ENCODE measurements at places on chromosomes 6 and 20.

DNA sequence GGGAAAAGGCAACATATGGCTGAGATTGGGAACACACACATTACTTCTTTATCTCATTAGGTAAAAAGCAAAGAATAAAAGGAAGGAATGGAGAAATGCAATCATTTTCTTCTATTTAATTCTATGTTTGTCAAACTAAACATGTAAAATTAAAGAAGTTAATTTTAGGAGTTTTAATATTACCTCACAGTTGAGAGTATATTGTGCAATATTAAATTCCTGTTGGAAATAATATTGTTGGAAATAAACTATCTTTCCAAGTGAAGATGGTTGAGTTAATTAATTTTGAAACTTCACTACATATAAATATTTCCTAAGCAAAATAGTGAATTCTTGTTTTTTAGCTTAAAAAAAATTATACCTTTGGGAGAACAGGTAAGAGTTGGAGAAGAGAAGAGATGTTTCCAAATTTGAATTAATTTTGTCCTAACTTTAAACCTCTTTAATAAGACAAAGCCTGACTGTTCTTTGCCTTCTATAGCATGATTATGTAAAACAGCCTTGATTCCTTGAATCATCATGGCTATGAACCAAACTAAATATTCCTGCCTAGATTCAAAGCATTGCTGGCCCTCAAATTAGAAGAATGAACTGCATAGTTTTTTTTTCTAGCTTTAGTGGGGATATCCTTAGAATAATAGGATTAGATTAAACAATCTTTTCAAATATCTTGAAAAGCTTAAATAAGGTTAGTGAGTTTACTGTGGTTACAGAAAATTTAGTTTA is 1349.1 kb upstream of the ADGRB3 start:
- H3K4me3 ChIP-seq, result no peak overlapping the region
- H3K27ac ChIP-seq, result no peak overlapping the region
- H3K36me3 ChIP-seq, result no peaks in the 10 kb centered on the region
- DNase-seq, result no peak
- no peaks in the 10 kb centered on the region for H3K27me3 ChIP-seq

DNA sequence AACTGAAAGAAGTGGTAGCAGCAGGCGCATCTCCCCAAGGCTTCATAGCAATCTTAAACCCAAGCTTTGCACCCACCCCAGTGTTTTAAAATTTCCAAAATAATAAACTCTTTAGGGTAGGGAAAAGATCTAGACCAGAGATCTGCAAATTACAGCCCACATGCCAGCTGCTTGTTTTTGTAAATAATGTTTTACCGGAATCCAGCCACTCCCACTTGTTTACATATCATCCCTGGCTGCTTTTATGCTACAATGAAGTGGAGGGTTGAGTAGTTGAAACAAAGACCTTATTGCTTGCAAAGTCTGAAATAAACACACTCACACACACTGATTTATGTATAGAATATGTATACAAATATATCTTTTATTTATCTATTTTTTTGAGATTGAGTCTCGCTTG is 30.0 kb downstream of the SLX4IP start:
- H3K4me1 ChIP-seq, result peaks cover 21% of the 10 kb centered on the region
- no peak overlapping the region for H3K27ac ChIP-seq
- H3K27me3 ChIP-seq, result no peaks in the 10 kb centered on the region
- DNase-seq, result no peak
- peaks cover 25% of the 10 kb centered on the region for H3K36me3 ChIP-seq
- H3K4me3 ChIP-seq, result no peak overlapping the region

- H3K4me3 ChIP-seq, result no peak overlapping the region
- H3K27me3 ChIP-seq, result peaks cover 10% of the 10 kb centered on the region
- H3K36me3 ChIP-seq, result no peaks in the 10 kb centered on the region
- H3K4me1 ChIP-seq, result no peaks in the 10 kb centered on the region
Observed at GRCh38 chr6:46299253-46299652, 128.5 kb upstream of the ENPP5 start.

DNA sequence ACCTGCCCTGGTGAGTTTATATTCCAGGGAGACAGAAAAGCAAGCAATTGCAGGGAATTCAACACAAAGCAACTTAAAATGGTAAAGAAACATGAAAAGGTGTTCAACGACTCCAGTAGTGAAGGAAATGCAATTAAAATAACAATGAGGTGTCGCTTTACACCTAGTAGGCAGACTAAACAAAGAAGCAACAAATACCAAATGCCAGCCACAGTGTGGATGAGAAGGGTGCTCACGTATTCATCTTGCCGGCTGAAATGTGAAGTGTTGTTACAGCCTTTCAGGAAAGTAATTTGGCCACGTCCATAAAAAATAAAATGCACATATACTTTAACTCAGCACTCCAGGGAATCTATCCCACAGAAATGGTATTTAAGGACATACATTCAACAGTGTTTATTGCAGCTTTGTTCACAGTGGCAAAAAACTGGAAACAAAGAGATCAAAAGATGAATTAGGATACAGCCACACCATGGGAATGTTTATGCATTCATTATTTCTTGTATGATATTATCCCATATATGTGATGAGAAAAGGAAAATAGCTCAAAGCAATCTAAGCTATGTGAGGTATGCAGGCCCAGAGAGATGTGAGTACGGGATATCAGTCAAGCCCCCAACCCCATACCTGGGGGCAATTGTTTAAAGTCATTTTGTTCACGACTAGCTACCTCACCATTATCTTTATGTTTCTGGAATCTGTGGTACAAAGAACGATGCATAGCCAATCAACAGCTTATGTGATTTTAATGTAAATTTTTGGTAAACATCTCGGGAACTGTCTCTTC is 266.0 kb upstream of the SOX4 start:
- DNase-seq, result no peak
- H3K27ac ChIP-seq, result no peak overlapping the region
- no peak overlapping the region for H3K4me3 ChIP-seq
- H3K36me3 ChIP-seq, result no peaks in the 10 kb centered on the region
- no peaks in the 10 kb centered on the region for H3K27me3 ChIP-seq

DNA sequence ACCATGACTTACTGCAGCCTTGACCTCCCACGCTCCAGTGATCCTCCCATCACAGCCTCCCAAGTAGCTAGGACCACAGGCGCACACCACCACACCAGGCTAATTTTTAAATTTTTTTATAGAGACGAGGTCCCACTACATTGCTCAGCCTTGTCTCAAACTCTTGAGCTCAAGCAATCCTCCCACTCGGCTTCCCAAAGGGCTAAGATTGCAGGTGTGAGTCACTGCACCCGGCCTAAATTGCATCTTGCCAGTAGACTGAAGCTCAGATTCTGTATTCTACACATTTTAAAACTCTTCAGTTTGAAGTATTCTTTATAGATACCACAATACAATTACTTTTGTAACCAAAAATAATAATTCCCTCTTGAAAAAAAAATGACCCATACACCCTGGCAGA is 11.4 kb downstream of the NUDT3 start:
- DNase-seq, result no peak
- no peaks in the 10 kb centered on the region for H3K4me1 ChIP-seq
- H3K27ac ChIP-seq, result no peak overlapping the region
- H3K36me3 ChIP-seq, result peaks cover 1% of the 10 kb centered on the region

- no peaks in the 10 kb centered on the region for H3K36me3 ChIP-seq
- DNase-seq, result no peak
- H3K27ac ChIP-seq, result no peak overlapping the region
- no peaks in the 10 kb centered on the region for H3K4me1 ChIP-seq
- H3K27me3 ChIP-seq, result peaks cover 7% of the 10 kb centered on the region
Observed at GRCh38 chr6:1228754-1229191, 83.1 kb upstream of the FOXQ1 start.

- DNase-seq, result no peak
- no peak overlapping the region for H3K4me3 ChIP-seq
- H3K27me3 ChIP-seq, result peaks cover 7% of the 10 kb centered on the region
Observed at GRCh38 chr6:44603044-44603686, 215.7 kb downstream of the CDC5L start.

GRCh38 chr6:35018746-35019145 is 122.4 kb downstream of the TCP11 start:
- H3K27ac ChIP-seq, result no peak overlapping the region
- H3K27me3 ChIP-seq, result no peaks in the 10 kb centered on the region
- no peaks in the 10 kb centered on the region for H3K4me1 ChIP-seq
- H3K36me3 ChIP-seq, result no peaks in the 10 kb centered on the region

- no peaks in the 10 kb centered on the region for H3K36me3 ChIP-seq
- DNase-seq, result no peak
- H3K4me1 ChIP-seq, result no peaks in the 10 kb centered on the region
- no peak overlapping the region for H3K4me3 ChIP-seq
- H3K27ac ChIP-seq, result no peak overlapping the region
- peaks cover 10% of the 10 kb centered on the region for H3K27me3 ChIP-seq
Observed at GRCh38 chr6:155373276-155373675, 59.0 kb upstream of the TFB1M start.

- H3K4me3 ChIP-seq, result no peak overlapping the region
- H3K27ac ChIP-seq, result no peak overlapping the region
- H3K27me3 ChIP-seq, result peaks cover 56% of the 10 kb centered on the region
- H3K36me3 ChIP-seq, result no peaks in the 10 kb centered on the region
- DNase-seq, result no peak
Observed at GRCh38 chr20:564192-564591, 20.6 kb upstream of the CSNK2A1 start.

GRCh38 chr20:62500237-62500864 is 24.6 kb upstream of the GATA5 start:
- H3K4me3 ChIP-seq, result no peak overlapping the region
- peak; percentile 85 for DNase-seq

- no peak overlapping the region for H3K27ac ChIP-seq
- no peak overlapping the region for H3K4me3 ChIP-seq
- no peak for DNase-seq
Observed at GRCh38 chr6:87710090-87710489, 8.1 kb upstream of the AKIRIN2 start.

GRCh38 chr6:48614326-48614725 is 503.3 kb upstream of the PTCHD4 start:
- H3K27ac ChIP-seq, result no peak overlapping the region
- no peaks in the 10 kb centered on the region for H3K36me3 ChIP-seq
- no peak for DNase-seq
- no peaks in the 10 kb centered on the region for H3K27me3 ChIP-seq
- H3K4me3 ChIP-seq, result no peak overlapping the region

DNA sequence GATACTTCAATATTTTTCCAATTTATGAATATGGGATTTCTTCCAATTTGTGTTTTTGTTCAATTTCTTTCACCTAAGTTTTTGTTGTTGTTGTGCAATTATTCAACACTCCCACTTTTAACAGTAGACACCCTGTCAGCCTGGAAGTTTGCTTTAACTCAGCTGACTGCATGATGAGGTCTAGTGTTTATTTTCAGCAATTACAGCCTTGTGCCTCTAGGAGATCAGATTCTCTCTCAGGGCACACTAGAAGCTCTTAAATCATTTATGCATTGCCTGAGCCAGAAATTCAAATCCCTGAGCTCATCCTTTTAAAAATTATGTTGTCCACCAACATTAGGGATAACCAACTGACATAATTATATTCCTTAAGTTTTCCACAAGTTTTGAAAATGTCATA is 85.7 kb downstream of the MRAP2 start:
- DNase-seq, result no peak
- no peaks in the 10 kb centered on the region for H3K4me1 ChIP-seq
- no peaks in the 10 kb centered on the region for H3K27me3 ChIP-seq

GRCh38 chr6:159996087-159996622 is 27.3 kb downstream of the IGF2R start:
- H3K4me3 ChIP-seq, result no peak overlapping the region
- H3K36me3 ChIP-seq, result peaks cover 79% of the 10 kb centered on the region
- H3K4me1 ChIP-seq, result peaks cover 51% of the 10 kb centered on the region
- H3K27me3 ChIP-seq, result no peaks in the 10 kb centered on the region

DNA sequence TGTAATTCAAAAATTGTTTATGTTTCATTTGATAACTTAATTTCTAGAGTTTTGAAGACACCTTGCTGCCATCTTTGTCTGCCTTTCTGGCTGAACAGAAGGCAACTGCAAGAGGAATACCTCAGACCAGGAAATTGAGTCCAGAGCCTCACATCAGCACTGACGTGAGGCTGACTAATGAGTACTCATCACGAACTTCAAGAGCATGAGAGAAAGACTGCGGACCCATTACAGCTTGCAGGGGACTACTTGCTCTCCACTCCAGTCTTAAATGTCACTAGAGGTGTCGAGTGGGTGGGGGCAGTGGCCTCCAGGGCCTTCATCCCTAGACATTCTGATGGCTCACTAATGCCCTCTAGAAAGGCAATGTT is 109.5 kb upstream of the SSTR4 start:
- H3K4me1 ChIP-seq, result no peaks in the 10 kb centered on the region
- no peaks in the 10 kb centered on the region for H3K36me3 ChIP-seq

- no peaks in the 10 kb centered on the region for H3K36me3 ChIP-seq
- no peak for DNase-seq
- no peaks in the 10 kb centered on the region for H3K4me1 ChIP-seq
Observed at GRCh38 chr6:25669413-25669812, 17.4 kb downstream of the SCGN start.

DNA sequence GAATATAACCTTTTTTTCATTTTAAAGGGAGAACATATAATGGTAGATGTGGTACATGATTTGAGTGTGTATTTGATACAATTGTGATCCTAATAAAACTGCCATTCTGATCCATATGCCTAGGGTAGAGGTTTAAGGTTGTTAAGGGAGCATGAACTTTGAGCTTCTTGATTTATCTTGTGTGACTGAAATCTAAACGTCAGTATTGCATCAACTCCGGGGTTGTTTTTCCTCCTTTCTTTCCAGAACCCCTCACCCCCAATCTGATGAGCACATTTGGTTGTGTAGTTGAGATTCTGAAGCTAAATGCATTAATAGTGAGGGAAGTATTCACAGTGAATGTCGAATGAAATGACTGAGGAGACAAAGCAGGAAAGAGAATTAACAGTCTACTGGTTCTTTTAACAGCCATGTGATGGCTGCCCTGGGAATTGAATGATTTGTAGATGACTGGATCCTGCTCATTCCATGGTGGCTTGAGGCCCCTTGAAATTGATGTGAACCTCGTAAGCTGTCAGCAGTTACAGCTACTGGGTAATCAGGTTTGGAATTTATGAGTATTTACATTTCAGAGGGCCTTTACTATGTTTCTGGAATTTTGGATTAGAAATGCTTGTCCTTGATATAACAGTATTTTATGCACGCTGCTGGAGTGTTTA is 44.8 kb downstream of the FARS2 start:
- H3K4me1 ChIP-seq, result peaks cover 17% of the 10 kb centered on the region
- no peaks in the 10 kb centered on the region for H3K27me3 ChIP-seq
- H3K36me3 ChIP-seq, result no peaks in the 10 kb centered on the region

DNA sequence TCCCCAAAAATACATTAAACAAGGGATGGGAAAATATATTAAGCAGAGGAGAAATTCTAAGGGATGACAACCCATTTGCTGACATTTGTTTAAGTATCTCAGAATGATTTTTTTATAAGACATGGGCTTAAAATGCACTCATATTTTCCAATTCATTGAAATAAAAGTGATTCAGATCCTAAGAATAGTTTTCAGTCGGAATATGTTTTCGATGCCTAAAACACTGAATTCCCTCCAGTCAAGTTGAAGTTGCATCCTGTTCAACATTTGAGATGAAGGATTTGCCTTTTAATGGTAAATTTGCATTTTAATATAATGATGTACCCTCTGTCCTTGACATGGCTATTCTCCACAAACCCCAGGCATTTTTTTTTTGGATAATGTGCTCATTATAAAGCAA is 79.3 kb downstream of the PTCHD4 start:
- DNase-seq, result no peak
- no peak overlapping the region for H3K4me3 ChIP-seq
- no peaks in the 10 kb centered on the region for H3K27me3 ChIP-seq
- no peaks in the 10 kb centered on the region for H3K36me3 ChIP-seq
- H3K4me1 ChIP-seq, result peaks cover 7% of the 10 kb centered on the region
